Kidney glomerular epithelial cell (primary cell): ENCODE measurements at places on chromosomes 12 and 14.

- DNase-seq: no peak
These were observed 106.9 kb upstream of the OR4E1 start for GRCh38 chr14:21780429-21781084.

DNA sequence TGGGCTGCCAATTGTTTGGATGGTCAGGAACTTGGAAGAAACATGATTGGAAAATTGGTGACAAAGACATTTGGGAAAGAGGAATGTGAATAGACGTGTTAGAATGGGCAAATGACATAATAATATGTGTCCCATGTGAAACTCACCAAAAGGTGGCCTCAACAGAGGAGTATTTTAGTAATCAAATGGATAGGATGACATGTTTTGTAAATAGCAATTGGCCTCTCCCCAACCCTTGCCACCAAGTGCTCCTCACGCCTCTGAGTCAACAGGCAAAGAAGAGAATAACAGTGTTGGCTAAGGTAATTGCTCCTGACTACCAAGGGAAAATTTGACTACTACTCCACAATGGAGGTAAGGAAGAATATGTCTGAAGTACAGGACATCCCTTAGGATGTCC lies 81.4 kb downstream of the ATXN7L3B start:
- no peak for DNase-seq

GRCh38 chr14:75542588-75543091 lies 20.4 kb downstream of the BATF start:
- no peak for DNase-seq

- DNase-seq: no peak
These were observed 7.4 kb downstream of the PYGL start for GRCh38 chr14:50936882-50937281.

DNA sequence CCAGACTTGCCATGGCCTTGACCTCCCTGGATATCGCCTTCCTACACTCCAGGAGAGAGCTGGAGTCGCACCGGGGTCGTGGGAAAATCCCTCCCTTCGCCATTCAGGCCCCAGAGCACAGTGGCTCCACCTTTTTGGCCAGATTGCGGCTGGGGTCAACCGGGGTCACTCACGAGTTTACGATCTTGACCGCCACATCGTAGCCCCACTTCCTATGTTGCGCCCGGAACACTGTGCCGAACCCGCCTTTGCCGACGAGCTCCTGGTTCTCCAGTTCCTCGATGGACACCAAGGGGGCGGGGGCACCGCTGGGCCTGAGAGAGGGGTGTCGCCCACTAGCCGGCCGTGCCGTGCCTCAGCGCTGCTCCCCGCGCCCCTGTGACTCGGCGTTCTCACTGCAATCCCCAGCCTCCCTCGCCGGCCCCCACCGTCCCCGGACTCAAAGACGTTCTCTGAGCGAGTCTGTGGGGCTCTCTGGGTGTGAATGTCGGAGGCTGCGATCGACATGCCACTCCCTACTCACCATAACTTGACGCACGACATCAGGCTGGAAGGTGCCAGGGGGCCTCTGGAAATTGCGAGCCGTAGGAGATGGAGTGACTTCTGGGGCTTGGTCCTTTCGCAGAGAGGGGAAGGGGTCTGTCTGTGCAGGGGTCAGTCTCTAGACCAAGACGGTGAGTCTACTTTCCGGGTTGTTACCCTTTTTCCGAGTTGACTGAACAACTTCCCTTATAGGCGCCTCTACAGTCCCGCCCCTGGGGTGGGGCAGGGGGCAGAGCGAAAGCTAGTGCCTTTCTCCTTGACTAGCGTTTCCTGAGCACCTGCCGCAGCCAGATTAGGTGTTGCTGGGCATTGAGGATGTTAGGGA lies at the start of gene RIPK3:
Gene RIPK3 (minus strand): TSS at position 708 of the 868 bp plus-strand sequence. CDS start 165 bp downstream, at position 543.
- no peak for DNase-seq

GRCh38 chr12:24952389-24952788 lies 3.5 kb upstream of the BCAT1 start:
- no peak for DNase-seq

GRCh38 chr12:130316251-130316650 lies 21.4 kb upstream of the PIWIL1 start:
- DNase-seq: no peak
